NCI-H187 treated with DMSO at 0.1 percent for 48 hours (cell line): ENCODE measurements at places on chromosomes 2 and 18.

- DNase-seq = no peak
Measured at GRCh38 chr2:48450936-48451602, 78.9 kb upstream of the STON1 start.

DNA sequence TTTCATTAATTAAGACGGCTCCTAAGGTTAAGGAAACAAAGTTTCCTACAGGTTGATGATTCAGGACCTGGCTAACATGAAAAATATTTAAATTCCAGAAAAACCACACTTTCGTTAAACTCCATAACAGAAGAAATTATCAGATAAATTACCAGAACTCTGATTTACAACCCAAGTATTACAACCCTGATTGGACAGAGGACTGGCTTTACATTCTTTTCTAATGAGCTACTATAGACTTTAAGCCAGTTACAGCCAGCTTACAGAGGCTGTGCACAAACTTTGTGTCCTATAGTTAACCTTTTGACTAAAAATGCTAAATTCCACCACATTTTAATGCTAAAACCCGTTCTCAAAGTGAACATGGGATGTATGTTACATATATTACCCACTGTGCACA, 458.6 kb downstream of the KCNJ3 start:
- DNase-seq = no peak

DNA sequence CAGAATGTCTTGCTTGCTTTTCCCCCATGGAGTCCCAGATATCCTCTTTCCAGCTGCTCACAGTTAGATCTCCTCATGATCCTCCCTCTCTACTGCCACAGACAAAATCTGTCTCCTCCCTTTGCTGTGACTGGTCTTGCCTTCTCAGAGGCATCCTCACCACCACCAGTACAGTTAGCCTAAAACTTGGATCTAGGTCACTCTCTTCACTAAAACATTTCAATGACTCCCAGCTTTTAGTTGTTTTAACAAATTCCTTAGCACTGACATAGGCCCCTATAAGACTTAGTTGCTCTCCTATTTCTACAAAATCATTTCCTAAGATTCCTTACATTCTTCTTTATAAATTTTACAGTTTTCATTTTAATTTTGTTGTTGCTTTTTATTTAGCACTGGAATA, 734.2 kb upstream of the CHAC2 start:
- no peak for DNase-seq

GRCh38 chr2:28319118-28320008, 73.3 kb upstream of the FOSL2 start:
- DNase-seq = no peak

GRCh38 chr2:104658144-104658835, 195.6 kb upstream of the POU3F3 start:
- DNase-seq = no peak
